ENCODE measurements at places on chromosomes 2 and 18. TPM values are rescaled to one million over a fixed set of nuclear protein-coding genes. Genes with fewer than 3 reads are reported as not detected.

Gene CCDC148
- 1.1 TPM for total RNA-seq

Gene RNU2-63P
- total RNA-seq, result not detected

Gene TGFA
- 5.0 TPM for total RNA-seq

Gene ALPG
- total RNA-seq, result 0.45 TPM

Gene MARCHF4
- total RNA-seq, result 27.7 TPM

Gene AQP4
- not detected for total RNA-seq

Gene INHBB
- total RNA-seq, result 22.9 TPM

All from A549 treated with GW870086 at 1 μM for 4 hours (cell line).